H4 (cell line): ENCODE measurements at places on chromosomes 11 and 22. TPM values are rescaled to one million over a fixed set of nuclear protein-coding genes. Genes with fewer than 3 reads are reported as not detected.

GRCh38 chr11:45563171-45563570 is 102.3 kb downstream of the CHST1 start:
- DNase-seq: no peak

- DNase-seq: no peak
These were observed 26.7 kb downstream of the TREH start for GRCh38 chr11:118652681-118653181.

DNA sequence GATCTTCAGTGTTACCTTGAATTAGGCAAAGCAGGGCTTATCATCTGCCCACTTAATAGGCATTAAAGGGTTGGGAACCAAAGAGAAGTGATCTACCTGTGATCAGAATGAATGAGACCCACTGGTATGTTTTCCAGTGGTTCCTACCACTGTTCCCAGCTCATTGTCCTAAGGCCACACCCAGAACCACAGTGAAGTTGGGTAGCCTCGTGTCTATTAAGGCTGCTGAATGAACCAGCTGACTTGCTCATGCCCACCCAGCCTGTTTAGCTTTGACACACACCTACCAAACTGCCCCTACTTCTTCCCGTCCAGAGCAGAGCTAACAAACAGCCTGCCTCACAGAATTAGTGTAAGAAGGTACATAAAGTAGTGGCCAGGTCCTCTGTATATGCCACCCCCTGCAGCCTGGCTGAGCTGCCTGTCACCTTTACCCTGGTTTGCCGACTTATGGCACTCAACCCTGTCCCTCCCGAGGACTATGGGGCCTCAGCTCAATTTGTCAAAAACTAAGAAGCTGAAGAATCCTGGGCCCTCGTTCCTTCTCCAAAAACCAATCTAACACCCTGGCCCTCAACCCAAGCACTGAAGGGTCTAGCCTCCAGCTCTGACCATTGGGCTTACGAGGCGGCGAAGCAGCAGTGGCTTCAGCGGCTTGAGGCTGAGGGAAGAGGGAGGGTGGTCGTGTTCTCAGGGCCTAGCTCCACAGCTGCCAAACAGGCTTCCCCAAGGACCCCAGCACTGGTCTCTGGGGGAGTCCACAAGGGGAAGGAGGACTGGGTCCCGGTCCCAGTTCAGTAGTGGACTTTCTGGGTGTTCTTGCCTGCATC is 9.8 kb downstream of the UCP2 start:
- DNase-seq: no peak

GRCh38 chr11:35605706-35606105 is 12.6 kb upstream of the FJX1 start:
- no peak for DNase-seq

DNA sequence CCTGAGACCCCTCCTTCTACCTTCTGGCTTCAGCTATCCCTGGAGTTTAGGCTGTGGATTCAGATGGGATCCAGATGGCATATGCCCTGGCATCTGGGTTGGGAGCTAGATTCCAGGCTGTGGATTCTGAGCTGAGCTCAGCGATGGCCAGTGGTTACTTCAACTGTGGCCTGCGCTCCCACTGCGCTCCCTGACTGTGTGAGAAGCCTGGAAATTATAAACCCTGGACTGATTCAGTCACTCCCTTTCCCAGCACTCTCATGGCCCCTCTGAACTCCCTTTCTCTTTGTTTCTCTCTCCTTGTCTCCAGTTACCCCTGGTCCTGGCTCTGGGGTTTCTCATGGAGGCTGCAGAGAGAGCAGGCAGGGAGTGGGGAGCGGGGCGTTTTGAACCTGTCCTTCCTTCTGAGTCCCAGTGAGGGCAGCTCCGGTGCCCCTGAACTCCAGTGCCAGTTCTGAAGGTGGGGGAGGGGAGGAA is 4.8 kb downstream of the ARHGEF17 start:
- no peak for DNase-seq

- no peak for DNase-seq
These were observed 6.5 kb upstream of the ALDH3B2 start for GRCh38 chr11:67680696-67681470.

DNA sequence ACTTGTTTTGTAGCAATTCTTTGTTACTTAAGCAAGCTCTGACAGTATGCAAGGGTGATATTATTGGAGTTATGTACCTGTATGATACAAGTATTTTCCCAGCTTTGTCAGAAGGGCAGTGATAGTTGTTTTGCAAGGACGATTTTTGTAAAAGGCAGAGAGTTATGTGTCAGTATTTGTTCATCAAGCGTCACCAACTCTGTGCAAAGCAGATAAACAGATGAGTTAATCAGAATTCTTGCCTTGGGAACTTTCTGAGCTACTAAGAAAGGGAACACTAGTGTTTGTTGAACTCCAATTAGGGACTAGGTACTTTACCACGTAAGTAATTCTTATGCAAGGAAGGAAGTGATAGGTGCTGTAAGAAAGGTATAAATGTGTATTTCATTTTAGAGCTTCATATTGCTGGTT is 1.4 kb downstream of the USP47 start:
- DNase-seq: peak; percentile 47

Gene ZNF280B
- total RNA-seq: 0.68 and 2.4 TPM in 2 replicates
